ENCODE measurements at places on chromosomes 2 and 18.

- no peak for DNase-seq
These were observed 825 bp upstream of the SCYGR1 start for GRCh38 chr2:227388537-227389011.

- DNase-seq = no peak
These were observed 8.4 kb downstream of the CASP10 start for GRCh38 chr2:201191132-201191875.

DNA sequence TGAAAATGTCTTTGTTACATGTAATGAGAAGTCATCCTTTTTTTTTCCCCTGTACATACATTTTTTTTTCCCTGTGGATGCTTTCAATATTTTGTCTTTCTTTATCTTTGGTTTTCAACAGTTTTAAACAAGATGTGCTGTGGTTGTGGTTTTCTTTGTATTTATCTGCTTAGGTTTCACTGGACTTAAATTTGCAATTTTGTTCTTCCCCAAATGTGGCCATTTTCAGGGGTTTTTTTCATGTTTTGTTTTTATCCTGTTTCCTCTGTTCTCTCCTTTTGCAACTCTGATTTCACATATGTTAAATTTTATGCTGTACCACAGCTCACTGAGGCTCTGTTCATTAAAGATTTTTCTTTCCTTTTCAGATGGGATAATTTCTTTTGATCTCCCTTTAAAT, 41.7 kb downstream of the GALNT1 start:
- DNase-seq = no peak

DNA sequence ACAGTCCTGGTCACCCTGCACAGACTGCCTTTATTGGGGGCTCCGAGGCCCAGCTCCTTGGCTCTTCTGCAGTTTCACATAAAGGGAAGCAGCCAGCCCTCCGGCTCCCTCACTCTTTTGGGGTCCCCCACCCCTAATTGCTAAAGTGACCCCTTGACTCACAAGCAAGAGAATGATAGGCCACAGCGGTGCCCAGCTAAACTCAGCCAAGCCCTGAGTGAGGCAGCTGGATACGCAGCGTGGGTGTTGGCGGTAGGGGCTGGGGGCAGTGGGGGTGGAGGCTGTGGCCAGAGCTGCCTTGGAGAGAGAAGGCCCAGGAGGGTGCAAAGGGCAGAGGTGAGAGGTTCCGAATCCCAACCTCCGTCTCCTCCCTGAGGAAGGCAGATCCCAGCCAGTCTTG, 25.5 kb upstream of the ALPP start:
- DNase-seq = no peak

Data from stimulated activated CD4-positive, alpha-beta T cell treated with anti-CD3 and anti-CD28 coated beads, TNF-alpha, amount 100 ng/mL, for 24 hours (primary cell).